ENCODE measurements at places on chromosomes 4 and X.

DNA sequence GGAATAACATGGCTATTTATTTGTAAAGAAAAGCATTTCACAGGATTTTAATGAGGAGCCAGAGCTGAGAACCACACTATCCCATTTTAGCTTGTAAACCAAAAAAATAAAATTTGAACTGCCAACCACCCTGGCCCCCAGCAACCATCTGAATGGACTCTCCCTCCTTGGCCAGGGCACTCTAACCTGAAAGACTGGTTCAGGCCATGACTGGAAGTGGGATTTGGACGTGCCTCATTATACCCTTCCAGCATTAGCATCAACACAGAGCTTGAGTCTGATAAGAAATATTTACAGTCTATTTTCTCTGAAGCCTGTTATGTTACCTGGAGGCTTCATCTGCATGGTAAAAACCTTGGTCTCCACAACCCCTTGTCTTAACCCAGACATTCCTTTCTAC lies 30.0 kb downstream of the METAP1 start:
- no peak for DNase-seq

GRCh38 chr4:38314663-38315062 lies 349.3 kb upstream of the KLF3 start:
- no peak for DNase-seq

GRCh38 chrX:48681539-48682183 lies 1.9 kb upstream of the WAS start:
- no peak for DNase-seq

- no peak for DNase-seq
Measured at GRCh38 chrX:96403446-96403845, 281.2 kb upstream of the DIAPH2 start.

GRCh38 chr4:175805846-175806245 lies 6.2 kb downstream of the GPM6A start:
- DNase-seq, result no peak

DNA sequence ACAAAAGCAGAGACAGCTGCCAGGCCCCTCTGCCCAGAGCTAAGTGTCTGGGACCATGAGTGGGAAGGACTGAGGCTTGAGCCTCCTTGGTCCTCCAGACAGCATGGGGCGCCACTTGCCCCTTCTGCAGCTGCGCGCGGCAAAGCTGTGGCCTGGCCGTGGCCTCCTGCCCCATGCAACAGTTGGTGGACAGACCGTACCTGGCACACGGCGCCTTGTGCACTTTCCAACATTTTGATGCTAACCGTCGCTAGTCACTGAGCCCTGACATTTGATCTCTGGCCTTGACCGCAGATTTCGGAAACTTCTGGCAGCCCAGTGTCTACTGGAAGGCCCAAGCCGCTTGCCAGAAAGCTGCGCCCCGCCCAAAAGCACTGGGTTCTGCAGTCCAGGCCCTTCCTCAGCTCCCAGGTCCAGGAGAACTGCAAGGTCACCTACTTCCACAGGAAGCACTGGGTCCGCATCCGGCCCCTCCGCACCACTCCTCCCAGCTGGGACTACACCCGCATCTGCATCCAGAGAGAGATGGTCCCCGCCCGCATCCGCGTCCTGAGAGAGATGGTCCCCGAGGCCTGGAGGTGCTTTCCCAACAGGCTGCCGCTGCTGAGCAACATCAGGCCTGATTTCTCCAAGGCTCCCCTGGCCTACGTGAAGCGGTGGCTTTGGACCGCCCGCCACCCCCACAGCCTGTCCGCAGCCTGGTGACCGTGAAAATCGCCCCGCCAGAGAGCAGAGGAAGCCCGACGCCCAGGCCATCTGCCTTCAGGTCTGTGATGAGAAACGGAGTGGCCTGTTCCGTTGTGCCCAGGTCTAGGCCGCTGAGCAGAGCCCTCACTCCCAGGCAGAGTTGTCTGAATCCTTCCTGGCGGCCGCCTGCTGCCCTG lies 35.3 kb upstream of the CA5B start:
- no peak for DNase-seq

DNA sequence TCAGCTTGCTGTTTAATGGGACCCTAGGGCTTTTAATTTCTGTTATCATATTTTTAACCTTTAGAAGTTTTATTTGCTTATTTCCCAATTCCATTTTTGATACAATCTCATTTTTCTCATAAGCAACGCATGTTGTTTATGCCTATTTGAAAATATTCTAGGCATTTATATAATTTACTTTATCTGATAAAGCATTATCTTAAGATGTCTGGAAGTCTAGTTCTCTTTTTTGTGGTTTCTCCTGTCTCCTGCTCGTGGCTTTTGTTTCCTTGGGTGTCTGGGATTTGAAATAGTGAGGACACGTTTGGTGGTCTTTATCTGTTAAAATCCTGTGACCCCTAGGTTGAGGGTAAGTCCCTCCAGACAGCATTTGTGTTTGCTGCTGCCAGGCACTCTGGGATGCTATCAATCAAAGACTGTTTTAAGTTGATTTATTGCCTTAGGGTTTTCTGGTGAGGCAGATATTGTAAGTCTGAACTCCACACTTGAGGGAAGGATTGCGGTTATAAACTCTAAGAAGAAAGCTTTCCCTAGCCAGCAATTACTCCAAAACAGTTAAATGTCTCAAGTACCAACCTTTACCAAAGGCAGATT lies 208.0 kb downstream of the PRDM5 start:
- DNase-seq, result no peak

- DNase-seq, result no peak
Measured at GRCh38 chrX:24371391-24371972, 11.0 kb downstream of the SUPT20HL1 start.

- no peak for DNase-seq
Measured at GRCh38 chrX:13966071-13966792, 63.5 kb downstream of the GEMIN8 start.

GRCh38 chr4:94595880-94596483 lies 144.2 kb downstream of the PDLIM5 start:
- peak; percentile 48 for DNase-seq

DNA sequence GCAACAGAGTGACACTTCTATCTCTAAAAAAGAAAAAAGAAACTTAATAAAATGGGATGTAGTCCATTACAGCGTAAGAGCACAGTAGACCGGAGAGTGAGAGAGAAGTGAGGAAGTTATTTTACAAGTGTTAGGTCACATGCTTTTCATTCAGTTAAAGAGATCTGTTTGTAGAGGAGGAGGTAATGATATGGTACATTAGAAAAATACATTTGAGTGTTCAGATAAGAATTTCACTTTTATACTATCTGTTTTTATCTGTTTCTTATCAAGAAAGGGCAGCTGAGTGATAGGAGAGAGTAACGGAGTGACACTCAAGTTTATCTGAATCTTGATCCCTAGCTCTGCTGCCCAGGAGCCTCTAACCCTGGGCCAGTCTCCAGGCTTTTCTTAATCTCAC lies 38.9 kb downstream of the FNIP2 start:
- DNase-seq, result no peak

DNA sequence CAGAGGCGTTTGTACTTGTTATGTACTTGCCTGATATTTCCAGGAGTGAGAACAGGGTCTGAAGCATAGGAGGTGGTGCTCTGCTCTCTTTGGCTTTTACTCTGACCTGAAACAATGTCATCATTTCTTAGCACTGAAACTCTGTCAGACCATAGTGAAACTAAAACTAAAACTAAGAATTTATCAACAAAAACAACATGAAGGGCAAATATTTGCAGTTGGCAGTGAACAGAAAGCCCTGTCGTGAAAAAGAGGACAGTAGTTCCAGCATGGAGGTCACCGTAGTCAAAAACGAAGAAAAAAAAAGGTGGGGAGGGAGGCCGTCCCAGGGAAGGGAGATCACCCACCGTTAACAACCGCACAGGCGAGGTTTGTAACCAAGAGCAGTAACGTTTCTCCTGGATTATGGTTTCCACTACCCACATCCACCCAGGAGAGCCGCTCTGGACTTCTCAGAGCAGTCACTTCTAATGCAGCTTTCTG lies 97.5 kb downstream of the ANK2 start:
- no peak for DNase-seq

DNA sequence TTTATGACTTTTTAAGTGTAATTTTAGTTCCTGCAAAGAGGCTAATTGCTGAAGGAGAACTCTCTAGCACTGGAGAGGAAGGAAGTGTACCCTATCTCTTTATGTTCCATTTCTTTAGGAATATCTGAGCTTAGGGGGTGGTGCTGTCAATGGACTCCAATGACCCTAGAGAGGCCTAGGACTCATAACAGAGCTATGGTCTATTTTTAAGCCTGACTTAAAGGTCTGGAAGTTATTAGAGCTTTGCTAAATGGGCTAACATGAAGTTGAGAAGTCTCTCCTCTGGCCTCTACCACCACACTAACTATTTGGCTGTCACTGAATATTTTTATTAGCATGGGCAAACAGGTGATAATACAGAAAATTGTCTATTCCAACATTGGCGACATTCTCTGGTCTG lies 152.2 kb downstream of the SPATA18 start:
- no peak for DNase-seq

DNA sequence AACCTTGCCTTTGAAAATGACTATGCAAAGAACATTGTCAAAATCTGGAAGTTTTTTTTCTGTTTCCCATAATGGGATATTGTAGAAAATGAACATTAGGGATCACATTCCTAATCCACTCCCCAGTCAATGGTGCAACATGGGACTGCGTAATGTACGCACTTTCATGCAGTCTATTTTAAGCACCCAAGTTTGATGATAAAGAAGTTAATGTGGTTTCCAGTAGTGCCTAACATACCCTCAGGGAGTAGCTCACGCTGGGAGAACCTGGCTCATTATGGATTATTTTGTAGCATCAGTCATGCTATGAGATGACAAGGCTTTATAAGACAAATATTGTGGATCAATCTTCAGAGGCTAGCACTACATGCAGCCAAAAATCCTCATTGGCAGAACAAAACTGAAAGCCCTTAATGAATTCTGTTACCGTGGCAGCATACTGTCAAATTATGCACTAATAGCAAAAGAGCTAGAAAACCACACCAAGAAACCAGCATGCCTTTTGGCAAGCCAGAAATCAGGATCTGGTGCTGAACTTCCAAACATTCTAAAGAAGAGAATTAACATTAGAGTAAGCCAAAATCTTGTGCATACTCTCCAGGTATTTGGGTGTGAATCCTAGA lies 1392.8 kb upstream of the TENM3 start:
- no peak for DNase-seq

DNA sequence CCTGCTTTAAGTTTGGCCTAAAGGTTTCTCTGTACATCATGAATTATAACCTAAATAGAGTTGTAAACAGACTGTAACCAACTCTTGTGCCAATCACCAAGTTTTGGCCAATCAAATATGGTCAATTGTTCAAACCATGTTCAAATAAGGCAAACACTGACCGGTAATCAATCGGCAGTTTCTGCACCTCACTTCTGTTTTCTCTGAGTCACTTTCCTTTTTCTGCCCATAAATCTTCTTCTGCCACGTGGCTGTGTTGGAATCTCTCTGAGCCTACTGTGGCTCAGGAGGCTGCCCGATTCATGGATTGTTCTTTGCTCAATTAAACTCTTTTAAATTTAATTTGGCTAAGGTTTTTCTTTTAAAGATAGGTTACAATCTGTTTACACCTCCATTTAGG lies 16.5 kb upstream of the ENPP6 start:
- DNase-seq, result no peak

- DNase-seq, result no peak
Measured at GRCh38 chr4:110926841-110927400, 304.0 kb upstream of the PITX2 start.

- no peak for DNase-seq
Measured at GRCh38 chr4:174080361-174080760, 203.1 kb downstream of the FBXO8 start.

DNA sequence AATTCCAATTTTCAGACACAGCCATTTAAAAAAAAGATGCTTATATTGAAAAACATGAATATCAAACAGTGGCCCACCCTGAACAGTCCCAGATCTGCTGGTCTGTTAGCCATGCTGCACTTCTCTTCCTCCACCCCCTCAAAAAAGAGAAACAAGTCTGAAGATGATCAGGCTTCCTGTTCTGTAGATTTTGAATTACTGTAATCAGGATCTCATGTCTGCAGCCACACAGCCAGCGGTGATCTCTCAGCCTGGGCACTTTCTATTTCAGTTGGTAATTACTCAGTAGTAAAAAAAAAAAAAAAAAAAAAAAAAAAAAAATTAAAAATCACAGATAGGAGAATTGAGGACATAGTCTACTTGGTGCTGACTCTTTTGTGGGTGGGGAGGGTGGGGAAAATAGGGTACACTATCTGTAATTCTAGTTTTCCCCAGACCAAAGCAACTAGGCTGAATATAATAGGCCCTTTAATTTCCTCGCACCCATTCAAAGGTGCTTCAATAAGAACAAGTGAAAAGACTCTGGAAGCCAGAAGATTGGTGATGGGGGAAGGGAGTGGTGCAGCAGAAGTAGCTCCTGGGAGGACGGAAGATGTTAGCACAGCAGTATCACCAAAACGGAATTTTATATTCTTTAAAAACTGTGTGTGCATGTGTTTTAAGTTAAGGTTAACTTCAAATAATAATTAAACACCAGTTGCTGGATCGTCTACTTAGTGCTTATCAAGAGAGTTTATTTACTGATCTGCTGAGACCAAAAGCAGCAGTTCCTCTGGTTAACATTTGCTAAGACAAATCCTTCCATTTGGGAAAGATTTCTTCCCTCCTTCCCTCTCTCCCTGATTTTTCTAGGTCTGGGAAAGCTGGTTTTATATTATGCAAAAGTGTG lies 47.0 kb downstream of the SPRY1 start:
- peak; percentile 16 for DNase-seq
